Esophagus squamous epithelium (tissue), 5 donors: ENCODE measurements at places on chromosomes 3 and 15.

GRCh38 chr3:60220768-60221167 lies 1030.5 kb downstream of the FHIT start:
- no peaks in the 10 kb centered on the region for H3K36me3 ChIP-seq
- no peaks in the 10 kb centered on the region for H3K27me3 ChIP-seq
- no peak for DNase-seq
- H3K4me3 ChIP-seq: no peak overlapping the region

DNA sequence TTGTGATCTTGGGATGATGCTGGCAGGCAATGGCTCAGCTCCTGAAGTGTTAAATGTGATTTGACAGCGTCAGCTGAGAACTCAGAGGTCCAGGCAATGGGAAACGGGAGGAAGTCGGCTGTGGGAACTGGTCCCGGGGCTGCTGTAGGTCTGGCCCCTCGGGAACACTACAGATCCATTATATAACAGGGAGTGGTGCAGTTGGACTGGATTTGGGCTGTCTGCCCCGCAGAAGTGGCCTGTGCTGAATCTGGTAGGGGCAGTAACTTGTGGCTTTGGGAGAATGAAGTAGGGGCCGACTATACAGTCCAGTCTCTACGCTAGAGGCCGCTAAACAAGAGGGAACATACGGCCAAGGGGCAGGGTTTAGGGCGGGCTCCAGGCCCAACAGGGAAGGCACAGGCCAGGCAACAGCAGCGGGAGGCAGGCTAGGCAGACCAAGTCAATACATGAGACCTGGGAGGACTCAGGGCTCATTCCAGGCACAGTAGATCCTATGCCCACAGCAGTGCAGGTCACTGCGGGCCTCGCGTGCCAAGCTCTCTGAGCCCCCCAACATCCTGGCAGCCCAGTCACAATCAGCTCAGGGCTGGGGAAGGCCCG lies 20.3 kb upstream of the IL16 start:
- no peak overlapping the region for H3K4me3 ChIP-seq
- H3K4me1 ChIP-seq: no peaks in the 10 kb centered on the region
- no peaks in the 10 kb centered on the region for H3K27me3 ChIP-seq

DNA sequence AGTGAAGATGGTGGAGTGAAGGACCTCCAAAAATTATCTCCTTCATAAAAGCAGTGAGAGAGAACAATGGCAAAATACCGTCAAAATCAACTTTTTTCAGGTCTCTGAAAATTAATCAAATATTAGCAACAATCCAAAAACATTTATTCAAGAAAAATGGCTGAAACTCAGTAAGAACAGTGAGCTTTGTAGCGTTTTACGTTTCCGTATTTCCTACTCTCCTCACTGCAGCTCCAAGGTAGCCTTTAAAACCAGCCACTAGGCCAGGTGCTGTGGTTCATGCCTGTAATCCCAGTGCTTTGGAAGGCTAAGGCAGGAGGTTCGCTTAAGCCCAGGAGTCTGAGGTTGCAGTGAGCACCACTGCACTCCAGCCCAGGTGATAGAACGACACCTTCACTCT lies 38.5 kb downstream of the ATP10A start:
- DNase-seq: no peak
- no peak overlapping the region for H3K4me3 ChIP-seq
- H3K27me3 ChIP-seq: no peaks in the 10 kb centered on the region
- no peaks in the 10 kb centered on the region for H3K36me3 ChIP-seq
- peaks cover 7% of the 10 kb centered on the region for H3K4me1 ChIP-seq
- H3K27ac ChIP-seq: no peak overlapping the region

DNA sequence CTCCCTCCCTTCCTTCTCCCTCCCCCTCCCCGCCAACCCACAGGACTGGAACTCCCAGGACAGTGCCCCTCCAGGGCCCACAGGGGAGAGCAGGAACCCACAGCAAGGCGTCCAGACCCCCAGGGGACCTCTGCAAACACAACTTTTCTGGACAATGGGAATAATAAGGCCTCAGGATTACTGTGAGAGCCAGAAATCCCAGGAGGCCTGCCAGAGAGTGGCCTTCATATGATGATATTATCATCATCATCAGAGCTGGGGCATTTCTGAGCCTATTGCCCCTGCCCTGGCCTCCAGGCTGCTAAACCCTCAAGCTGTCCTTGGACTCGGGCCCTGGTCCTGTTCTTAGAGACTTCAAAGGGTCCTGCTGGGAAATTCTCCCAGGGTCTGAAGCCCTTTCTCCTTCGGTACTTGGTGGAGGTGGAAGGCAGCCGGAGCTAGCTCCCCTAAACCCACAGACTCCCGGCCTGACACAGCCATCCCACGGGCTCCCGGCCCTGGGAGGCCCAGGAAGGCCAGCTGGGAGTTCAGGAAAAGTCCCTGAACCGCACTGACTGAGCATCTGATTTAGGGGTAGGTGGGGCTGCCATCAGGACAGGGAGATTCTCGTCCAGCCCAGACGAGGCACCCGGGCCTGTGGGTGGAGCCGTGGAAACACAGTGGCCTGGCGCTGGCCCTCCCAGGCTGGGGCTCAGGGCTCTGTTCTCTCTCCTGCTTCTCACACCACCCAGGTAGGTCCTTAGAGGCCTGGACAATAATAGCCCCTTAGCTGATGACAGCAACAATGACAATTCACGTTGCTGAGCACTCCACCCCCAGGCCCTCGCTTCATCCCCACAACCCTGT lies 4.9 kb downstream of the CALML4 start:
- no peak for DNase-seq
- no peaks in the 10 kb centered on the region for H3K27me3 ChIP-seq
- H3K4me1 ChIP-seq: peaks cover 3% of the 10 kb centered on the region
